NCI-H1436 (cell line): ENCODE measurements at places on chromosomes 11 and 22.

DNA sequence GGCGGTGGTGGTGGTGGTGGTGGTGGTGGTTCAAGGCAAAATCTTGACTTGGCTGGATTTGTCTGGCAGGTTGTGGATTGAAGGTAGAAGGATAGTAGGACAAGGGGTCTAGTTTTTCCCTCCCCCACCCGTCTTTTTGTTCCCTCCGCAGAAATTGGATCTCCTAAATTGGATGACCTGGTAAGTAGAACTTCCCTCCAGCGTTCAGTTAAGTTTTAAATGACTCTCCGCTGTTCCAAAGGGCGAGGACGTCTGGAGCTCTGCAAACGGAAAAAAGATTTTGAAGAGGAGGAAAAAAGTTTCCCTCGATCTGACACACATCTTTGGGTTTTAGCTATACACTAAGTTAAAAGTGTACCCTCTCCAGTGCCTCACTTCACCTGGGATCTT lies 422 bp upstream of the LGR4 start:
- no peak for DNase-seq

- DNase-seq = no peak
Observed at GRCh38 chr11:45078236-45079074, 68.0 kb upstream of the PRDM11 start.

- DNase-seq = no peak
Observed at GRCh38 chr11:78532991-78533390, 41.7 kb downstream of the NARS2 start.

DNA sequence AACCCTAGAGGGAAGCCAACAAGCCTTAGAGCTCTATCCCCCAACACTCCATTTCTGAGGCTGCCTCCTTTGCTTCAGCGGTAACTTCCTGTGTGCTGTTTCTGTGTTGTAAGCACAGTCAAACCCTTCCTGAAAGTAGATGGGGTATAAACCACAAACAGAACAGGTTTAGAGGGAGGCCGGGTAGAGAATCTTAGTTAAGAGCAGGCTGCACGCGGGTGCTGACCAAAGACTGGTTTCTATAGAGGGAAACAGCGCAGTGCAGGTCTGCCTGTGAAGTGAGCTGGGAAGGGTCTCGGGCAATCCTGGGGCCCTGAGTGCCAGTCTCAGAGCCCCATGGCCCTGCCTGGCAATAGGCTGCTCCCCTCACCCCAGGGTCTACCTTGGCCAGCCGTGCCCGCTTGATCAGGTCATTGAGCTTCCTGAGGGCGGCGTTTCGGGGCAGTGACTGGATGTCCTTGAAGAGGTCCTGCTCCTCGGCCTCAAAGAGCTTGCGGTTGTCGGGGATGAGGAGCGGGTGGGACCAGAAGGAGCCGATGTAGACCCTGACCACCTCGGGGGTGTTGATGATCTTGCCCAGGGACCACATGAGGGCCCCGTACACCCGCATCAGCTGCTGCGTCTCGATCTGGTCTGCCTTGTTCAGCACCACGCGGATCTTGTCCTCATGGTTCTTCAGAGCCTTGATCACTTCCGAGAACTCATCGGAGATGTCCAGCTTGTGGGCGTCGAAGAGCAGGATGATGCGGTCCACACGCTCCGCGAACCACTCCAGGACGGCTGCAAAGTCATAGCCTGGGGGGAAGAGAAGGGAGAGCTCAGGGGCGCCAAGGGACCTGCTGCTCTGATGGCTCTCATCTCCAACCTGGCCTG lies 15.3 kb upstream of the CDC42BPG start:
- DNase-seq = no peak

GRCh38 chr22:40309631-40310030 lies 36.7 kb upstream of the ADSL start:
- DNase-seq = no peak

GRCh38 chr11:47617417-47617809 lies 23.2 kb upstream of the C1QTNF4 start:
- no peak for DNase-seq

DNA sequence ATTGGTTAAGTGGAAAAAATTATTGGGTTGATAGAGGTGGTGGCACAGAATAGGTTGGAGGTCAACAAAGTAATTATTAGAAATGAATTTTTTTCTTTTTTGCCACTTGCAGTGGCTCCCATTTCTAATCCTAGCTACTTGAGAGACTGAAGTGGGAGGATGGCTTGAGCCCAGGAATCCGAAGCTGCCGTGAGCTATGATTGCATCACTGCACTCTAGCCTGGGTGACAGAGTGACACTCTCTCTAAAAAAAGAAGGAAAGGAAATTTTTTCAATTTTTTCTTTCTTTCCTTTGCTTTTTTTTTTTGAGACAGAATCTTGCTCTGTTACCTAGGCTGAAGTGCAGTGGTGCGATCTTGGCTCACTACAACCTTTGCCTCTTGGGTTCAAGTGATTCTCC lies 2.2 kb upstream of the BCO2 start:
- no peak for DNase-seq

DNA sequence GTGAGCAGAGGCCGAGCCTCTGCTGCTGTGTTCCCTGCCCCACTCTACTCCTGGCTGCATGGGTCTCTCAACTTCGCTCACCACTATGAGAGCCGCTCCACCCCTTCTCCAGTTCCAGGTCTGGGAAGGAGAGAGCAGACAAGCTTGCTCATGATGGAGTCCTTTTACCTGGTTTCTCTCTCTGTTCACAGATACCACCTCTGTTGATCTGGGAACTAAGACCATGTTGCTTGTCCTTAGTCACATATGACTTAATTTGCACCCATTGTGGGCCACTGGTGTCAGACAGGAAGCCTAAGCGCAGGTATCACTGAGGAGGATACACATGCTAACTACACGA lies 26.8 kb downstream of the MCM5 start:
- no peak for DNase-seq

- no peak for DNase-seq
Observed at GRCh38 chr11:87284306-87284705, 246.6 kb downstream of the TMEM135 start.

DNA sequence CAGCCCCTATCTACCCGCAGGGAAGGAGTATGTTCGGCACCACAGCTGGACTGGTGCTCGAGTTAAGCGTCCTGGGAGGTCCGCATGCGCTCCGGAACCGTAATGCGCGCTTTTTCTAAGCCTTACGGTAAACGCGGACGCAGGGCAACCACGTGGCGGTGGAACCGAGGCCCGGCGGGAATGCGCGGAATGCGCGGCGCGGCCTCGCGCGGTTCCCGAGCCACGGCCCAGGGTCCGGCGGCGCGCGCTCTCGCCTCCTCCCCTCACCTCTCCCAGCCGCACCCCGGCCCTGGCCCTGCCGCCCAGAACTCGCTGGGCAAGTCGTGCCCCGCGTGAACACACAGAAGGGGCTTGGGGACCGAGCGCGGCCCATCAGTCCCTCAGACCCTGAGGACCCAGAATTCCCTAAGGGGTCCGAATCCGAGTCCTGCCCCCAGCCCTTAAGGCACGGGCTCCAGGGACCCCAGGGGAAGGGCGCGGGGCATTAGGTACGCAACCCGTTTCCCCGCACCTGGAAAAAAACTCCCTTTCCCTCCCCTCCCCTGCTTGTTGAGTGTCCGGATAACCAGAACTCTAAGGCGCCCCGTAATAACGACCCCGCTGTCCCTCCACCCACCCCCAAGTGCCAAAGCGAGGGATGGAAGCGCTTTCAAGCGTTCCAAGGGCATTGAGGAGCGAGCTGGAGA lies 4.3 kb upstream of the CCND1 start:
- no peak for DNase-seq

DNA sequence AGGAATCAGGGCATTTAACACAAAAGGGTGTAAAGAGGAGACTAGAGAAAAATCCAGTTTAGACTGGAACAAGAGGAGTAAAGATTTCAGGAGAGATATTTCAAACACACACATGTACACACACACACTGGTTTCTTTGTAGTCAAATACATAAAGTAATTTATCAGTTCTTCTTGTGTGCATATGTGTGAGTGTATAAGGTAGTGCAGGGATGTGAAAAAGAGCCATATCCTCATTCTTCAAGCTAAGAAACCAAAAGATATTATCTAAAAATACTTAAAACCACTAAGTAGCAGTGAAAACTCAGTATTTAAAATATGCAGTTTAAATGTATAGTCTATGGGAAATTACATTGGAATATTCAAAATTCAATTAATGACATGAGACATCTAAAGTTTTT lies 52.5 kb upstream of the CARD18 start:
- DNase-seq = no peak

GRCh38 chr11:36394056-36394455 lies 98.0 kb downstream of the PRR5L start:
- no peak for DNase-seq

- DNase-seq = no peak
Observed at GRCh38 chr22:28799606-28800307, 612 bp downstream of the XBP1 start.

- DNase-seq = no peak
Observed at GRCh38 chr11:15636521-15637089, 521.9 kb downstream of the INSC start.

GRCh38 chr22:22180738-22181285 lies 63.8 kb upstream of the VPREB1 start:
- DNase-seq = no peak

DNA sequence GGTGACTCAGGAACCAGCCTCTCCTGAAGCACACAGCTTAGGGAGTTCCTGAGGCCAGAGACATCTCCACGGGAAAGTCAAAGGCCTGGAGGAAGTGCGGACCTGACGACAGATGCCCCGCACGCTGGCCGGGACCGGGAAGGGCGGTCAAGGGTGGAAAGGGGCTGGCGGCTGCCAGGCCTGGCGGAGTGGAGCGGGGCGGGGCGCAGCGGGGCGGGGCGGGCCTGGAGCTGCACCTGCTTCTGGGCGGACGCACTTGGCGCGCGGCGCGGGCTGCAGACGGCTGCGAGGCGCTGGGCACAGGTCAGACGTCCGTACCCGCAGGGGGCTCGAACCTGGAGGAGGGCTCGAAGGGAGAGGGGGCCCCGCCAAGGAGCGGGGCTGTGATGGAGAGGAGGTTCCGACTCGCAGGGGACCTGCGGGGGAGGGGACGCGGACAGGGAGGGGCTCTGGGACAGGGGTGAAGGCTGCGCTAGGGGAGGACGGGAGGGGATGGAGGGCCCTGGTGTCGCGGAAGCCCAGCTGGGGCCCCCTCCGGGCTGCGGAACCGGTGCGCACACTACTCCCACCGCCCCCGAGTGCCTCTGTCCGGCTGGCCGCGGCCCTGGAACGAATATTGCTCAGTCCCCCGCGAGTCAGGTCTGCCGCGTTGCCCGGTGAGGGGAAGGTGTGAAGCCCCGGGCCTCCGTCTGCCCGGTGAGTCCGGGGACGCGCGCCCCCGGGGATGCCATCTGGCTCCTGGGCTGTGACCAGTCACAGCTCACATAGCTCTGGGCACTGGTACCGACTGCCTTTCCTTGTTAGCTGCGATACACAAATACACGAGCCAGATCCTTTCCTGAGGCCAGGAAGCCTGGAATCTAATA lies at the start of gene TMEM45B:
TSS of gene TMEM45B (plus strand) at position 253 of the 866 bp plus-strand sequence. CDS start 36,635 bp downstream, outside the sequence.
- peak; percentile 35 for DNase-seq

- peak; percentile 29 for DNase-seq
Observed at GRCh38 chr11:34263441-34264091, 94.2 kb downstream of the ABTB2 start.

DNA sequence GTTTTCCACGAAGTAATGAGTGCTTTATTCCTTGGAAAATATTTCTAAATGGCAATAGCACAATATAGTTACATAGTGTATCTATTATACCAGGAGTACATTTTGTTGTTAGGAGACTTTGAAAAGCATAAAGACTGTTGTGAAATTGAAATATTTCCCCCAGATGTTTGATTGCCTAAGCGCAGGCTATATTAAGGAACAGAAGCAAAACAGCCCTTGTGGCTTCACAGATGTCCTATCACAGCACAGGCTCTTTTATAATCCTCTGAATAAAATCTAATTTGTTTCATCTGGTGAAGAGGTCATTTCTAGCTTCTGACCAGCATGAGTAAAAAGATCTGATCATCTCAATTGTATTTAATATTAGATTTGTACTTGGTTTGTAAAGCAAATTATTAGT lies 48.2 kb downstream of the BSX start:
- no peak for DNase-seq

GRCh38 chr22:24178502-24179440 lies 2.5 kb upstream of the SUSD2 start:
- peak; percentile 12 for DNase-seq

DNA sequence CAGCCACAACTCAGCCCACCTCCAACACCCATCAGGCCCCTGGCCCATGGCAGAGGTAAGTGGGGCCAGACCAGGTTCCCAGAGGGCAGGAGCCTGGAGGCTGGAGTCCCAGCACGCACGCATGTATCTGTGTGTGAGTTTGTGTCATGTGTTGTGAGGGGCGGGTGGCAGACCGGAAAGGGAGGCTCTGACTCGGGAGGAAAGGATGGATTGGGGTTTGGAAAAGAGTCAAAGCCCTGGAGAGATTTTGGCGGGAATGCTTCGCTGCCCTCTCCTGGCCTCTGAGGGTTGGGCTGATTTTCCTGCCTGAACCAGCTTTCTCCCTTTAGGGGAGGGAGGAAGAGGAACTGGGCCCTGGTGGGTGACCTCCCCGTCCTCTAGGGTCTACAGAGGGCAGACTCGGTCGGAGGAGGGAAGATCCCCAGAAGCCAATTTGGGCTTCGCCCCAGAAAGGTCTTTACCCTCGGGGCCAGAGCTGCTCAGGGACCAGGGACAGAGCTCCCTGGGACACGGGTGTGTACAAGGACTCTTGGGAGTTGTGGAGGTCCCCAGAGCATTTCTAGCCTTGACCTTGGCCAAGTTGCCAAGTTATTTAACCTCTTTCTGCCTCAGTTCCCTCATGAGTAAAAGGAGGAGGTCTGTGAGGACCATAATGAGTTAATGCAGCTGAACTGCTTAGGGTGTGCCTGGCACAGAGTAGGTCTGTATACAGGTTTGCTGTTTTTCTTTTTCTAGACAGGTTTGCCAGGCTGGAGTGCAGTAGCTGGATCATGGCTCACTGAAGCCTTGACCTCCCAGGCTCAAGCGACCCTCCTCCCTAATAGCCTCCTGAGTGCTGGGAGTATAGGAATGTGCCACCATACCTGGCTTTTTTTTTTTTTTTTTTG lies 6.9 kb downstream of the C11orf68 start:
- no peak for DNase-seq

GRCh38 chr11:111774955-111775710 lies 8.9 kb upstream of the PPP2R1B start:
- no peak for DNase-seq

- DNase-seq = no peak
Observed at GRCh38 chr22:33891992-33892391, 28.3 kb downstream of the LARGE1 start.

DNA sequence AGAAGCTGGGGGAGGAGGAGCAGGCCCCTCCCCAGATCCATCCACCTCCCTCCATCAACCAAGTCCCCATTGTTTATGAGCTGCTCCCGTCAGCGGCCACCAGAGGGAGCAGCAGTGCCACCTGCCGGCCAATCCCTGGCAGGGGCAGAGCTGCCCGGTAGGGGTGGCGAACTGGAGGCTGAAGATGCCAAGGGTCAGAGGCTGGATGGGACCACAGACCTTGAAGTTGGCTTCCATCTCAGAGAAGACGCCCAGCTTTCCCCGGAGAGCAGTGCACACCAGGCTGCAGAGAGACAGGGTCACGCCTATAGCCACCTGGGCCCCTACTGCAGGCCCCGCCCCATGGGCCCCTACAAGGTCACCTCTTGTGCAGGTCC lies 3.6 kb downstream of the FIBP start:
- peak; percentile 52 for DNase-seq

- DNase-seq = no peak
Observed at GRCh38 chr11:105179542-105180278, 40.1 kb upstream of the CARD18 start.
